ENCODE measurements at places on chromosomes 3 and 15.

- no peak for DNase-seq
Observed at GRCh38 chr3:16313886-16314645, 49.1 kb downstream of the OXNAD1 start.

GRCh38 chr3:157069846-157070677, 89.9 kb downstream of the CCNL1 start:
- peak; percentile 39 for DNase-seq

- peak; percentile 50 for DNase-seq
Observed at GRCh38 chr3:72259755-72260587, 475.0 kb upstream of the PROK2 start.

DNA sequence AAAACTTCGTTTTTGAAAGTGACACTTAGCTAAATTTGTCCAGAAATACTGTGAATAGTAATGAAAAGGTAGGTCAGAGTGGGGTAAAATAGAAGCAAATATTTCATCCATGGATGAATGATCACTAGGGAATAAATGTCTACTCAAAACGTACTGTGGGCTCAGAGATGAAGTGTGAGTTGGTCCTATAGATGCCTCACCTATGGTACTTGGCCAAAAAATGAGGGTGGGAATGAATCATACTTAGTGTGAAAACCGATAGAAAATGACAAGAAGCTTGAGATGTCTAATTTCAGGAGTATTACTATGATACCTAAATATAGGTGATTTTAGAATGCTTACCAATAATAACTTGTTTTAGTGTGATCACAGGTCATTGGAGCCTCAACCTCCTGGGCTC, 155.9 kb downstream of the GMNC start:
- DNase-seq: no peak

- no peak for DNase-seq
Observed at GRCh38 chr15:93089727-93090305, 805 bp upstream of the RGMA start.

DNA sequence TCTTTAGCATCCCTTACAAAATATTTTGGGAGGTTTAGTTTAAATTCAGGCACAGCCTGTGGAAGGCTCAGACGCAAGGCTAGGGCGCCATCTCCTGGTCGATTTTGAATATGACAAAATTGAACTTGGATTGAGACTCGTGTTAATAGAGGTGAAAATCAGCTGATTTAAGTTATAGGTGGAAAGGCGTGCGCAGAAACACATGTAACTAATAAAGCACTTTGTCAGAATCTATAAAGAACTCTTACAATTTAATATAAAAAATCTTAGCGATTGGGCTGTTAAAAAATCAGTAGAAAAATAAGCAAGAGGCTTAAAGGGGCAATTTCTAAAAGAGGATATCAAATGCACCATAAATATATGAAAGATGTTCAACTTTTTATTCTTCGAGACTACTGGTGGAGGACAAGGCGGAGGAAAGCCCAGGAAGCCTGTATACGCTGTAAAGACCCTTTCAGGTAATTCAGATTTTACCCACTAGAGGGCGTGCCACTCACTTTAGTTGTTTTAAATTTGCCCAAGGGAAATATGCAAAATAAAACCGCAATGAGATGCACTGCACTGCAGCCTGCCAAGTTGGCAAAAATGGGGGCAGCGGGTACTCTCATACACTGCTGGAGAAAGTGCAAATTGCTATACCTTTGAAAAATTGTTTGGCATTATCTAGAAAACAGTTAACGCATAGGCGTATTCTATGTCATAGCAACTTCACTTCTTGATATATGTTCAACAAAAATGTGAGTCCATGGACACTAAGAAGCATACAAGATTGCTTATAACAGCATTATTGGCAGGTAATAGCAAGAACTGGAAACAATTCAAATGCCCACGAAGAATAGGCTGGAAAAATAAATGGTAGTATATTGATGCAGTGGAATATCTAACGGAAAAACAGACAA, 64.7 kb downstream of the SLC30A4 start:
- DNase-seq: peak; percentile 79

Data from fibroblast of mammary gland (primary cell).